ENCODE measurements at places on chromosomes 7 and 10. TPM values are rescaled to one million over a fixed set of nuclear protein-coding genes. Genes with fewer than 3 reads are reported as not detected.

GRCh38 chr10:97547271-97547600 is 25.3 kb upstream of the ANKRD2 start:
- H3K27ac ChIP-seq = no peak overlapping the region
- H3K4me3 ChIP-seq = no peak overlapping the region
- H3K27me3 ChIP-seq = no peaks in the 10 kb centered on the region
- H3K36me3 ChIP-seq = no peaks in the 10 kb centered on the region
- DNase-seq = no peak
- peaks cover 23% of the 10 kb centered on the region for H3K4me1 ChIP-seq

DNA sequence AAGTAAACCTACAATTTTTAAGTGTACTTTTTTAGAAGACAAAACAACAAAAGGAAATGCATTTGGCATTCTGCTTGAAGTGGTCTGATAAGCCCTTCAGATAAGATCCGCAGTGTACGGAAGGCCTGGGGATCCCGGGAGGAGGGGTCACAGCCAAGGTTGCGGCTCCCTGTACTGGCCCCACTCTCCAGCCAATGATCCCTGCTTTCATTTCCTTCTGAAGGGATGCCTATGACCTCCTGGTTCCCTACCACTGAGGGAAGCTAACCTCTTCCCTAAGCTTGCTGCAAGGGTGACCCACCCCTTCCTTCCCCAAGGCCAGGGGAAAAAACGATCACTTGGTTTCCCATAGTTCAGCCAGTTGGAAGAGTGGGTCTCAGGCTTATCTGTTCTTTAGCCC is 5.3 kb downstream of the DENND2A start:
- H3K4me1 ChIP-seq = peaks cover 8% of the 10 kb centered on the region
- H3K36me3 ChIP-seq = no peaks in the 10 kb centered on the region
- peaks cover 29% of the 10 kb centered on the region for H3K27me3 ChIP-seq
- no peak for DNase-seq
- no peak overlapping the region for H3K4me3 ChIP-seq
- no peak overlapping the region for H3K27ac ChIP-seq

DNA sequence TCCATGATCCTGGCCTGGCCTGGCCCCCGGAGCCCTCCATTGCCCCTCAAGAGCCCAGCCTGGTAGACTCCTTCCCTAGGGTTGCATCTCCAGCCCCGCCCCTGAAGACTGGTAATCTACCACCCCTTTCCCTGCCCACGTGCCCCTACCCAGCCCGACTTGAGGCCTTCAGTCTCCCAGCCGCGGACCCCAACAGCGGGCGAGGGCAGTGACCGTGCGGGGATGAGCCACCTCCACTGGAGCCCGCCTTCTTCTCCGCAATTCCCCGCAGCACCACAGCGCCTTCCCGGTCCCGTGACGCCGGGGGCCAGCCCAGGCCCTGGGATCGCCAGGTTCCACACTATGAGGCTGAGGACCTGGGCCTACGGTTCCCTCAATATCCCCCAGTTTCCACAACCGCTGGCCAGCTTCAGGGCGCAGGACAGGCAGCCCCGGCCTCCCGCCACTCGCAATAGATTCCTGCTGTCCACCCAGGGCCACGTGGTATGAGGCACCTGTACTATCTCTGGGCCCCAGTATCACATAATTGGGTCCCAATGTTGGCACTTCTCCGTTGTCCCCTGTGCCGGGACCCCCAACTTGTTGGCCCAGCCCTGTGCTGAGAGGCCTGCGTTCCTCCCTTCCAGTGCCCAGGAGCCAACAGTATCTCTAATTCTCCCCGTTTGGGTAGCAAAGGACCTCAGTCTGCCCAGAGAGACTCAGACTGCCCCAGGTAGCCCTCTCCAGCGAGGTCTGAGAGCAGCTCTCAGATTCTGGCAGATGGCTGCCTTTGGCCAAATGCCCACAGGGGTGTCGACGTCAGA is 1.1 kb upstream of the GPRIN2 start:
- DNase-seq = no peak
- no peaks in the 10 kb centered on the region for H3K4me1 ChIP-seq
- no peak overlapping the region for H3K4me3 ChIP-seq

DNA sequence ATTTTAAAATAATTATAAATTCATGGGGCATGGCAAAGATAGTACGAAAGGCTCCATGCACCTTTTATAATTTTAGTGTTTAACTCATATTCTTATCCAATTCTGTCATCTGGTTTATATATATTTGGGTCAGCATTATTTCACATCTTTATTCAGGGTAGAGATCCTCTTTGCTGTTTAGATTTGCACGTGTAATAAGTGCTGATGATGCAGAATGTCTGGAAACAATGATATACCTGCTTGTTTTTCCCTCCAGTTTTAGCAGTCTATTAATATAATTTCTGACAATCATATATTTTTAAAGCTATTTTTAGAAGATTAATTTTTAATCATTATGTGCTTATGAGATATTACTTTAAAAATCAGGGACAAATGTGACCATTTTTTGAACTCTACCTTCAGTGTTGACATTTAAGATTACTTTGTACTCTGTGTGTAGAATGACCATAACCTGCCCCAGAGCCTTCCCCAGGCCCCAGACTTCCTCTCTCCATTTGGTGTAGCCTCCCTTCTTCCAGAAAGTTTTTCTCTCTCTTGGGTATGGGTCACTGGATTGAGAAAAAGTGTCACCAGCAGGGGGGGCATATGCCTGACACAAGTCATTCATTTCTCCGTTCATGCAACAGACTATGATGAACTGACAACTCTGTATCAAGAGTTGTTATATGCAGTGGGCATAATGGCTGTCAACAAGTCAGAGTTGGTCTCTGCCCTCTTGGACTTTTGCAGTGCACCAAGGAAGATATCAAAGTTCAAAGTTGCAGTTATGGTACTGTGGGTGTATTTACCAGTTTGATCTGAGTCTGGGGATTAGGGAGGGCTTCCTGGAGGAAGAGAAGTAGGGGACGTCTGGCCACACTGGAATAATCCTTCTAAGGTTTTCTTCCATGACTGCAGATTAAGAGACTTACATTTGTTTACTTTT is 192.6 kb upstream of the CCDC6 start:
- no peaks in the 10 kb centered on the region for H3K27me3 ChIP-seq
- no peak overlapping the region for H3K4me3 ChIP-seq
- no peak for DNase-seq
- H3K27ac ChIP-seq = no peak overlapping the region

The VSIR gene
- total RNA-seq = 75.3 TPM

The AKR1C2 gene
- 46.0 TPM for total RNA-seq
